Activated naive CD4-positive, alpha-beta T cell treated with anti-CD3 and anti-CD28 coated beads for 36 hours (primary cell): ENCODE measurements at places on chromosomes 16 and 17.
A peak's percentile ranks its signal among the peaks of the same experiment; 100 is the strongest.

DNA sequence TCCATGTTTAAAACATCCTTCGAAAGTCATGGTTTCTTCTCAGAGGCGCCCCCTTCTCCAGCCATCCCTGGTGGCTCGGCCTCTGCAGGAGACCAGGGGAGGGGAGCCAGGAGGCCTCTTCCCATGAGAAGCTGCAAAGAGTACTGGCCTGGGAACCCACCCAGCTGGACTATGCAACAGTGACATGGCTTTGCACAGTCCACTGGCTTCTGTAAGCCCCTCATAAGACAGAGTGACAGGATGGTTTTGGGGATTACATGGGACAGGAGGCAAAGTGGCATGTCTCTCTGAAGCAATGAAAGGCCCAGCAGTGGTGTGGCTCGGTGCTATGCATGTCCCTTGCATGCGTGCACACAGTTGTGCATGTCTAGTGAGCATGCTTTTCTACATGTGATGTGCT is 99.5 kb downstream of the C16orf78 start:
- DNase-seq, result no peak

GRCh38 chr16:10312784-10313724 is 72.8 kb upstream of the ATF7IP2 start:
- DNase-seq, result no peak

GRCh38 chr16:68069511-68070248 is 15.5 kb upstream of the NFATC3 start:
- peak; percentile 64 for DNase-seq

DNA sequence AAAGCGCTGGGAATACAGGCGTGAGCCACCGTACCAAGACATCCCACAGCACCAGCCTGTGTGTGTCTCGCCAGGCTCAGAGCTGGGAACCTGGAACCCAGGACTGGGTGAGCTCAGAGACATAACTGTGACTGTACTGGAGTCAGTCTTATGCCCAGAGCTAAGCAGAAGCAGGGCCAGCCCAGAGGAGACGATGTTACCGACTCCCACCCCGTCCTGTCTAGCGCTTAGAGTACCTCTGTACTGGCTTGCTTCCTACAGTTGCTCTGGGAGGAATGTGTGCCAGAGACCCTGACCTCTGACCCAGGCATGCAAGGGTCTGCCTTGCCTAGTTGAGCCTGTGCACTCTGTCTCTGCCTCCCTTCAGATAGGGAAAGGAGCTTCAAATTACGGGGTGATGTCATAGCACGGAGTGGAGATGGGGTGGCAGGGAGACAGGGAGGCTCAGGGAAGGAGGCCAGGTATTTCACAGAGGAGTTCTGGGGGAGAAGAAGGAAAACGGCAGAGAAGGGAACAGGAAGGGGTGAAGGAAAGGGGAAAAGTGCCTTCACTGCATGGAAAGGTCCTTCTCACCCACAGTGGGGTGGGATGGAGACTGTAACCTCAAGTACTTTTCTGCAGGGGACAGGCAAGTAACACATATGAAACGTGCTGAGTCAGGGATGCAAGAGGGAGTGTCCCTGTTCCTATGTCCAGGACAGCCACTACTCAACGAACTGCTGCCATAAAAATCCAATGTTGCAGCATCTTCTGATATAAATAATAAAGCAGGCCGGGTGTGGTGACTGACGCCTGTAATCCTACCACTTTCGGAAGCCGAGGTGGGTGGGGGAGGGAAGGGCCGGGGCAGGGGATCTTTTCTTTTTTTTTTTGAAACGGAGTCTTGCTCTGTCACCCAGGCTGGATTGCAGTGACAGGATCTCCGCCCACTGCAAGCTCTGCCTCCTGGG is 5.8 kb upstream of the ARMC5 start:
- DNase-seq, result no peak

DNA sequence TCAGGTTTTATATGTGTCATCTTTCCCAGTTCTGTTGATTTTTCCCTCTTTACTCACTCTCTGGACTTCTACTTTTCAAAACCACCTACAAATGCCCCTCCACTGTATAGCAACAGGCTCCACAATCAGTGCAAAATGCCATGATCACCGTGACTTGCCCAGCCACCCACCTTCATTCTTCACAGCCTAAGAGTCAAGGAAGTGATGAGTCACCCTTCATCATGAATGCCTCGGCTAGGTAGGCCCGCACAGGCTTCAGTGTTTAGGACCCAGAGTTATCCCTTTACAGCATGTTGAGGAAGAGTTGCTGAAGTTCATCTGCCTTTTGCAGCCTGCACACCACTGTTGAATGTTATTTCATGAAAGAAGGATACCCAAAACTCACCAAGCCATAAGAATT is 158.6 kb downstream of the PMP22 start:
- DNase-seq, result no peak

DNA sequence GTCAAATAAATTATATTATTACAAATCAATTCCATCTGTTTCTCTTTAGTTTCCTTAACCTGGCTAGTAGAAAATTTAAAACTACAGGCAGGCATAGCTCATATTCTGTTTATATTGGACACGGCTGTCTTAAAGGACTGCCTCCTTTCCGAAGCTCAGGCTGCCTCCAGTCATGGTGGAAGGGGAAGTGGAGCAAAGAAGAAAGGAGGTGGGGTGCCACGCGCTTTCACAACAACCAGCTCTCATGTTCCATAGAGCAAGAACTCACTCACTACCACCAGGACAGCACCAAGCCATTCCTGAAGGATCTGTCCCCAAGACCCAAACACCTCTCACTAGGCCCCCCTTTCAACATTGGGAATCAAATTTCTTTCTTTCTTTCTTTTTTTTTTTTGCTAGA is 149.3 kb upstream of the KCNJ18 start:
- no peak for DNase-seq

- no peak for DNase-seq
Observed at GRCh38 chr16:2915196-2915929, 3.6 kb downstream of the FLYWCH1 start.

GRCh38 chr17:9971991-9972390 is 66.9 kb upstream of the RCVRN start:
- DNase-seq, result no peak

DNA sequence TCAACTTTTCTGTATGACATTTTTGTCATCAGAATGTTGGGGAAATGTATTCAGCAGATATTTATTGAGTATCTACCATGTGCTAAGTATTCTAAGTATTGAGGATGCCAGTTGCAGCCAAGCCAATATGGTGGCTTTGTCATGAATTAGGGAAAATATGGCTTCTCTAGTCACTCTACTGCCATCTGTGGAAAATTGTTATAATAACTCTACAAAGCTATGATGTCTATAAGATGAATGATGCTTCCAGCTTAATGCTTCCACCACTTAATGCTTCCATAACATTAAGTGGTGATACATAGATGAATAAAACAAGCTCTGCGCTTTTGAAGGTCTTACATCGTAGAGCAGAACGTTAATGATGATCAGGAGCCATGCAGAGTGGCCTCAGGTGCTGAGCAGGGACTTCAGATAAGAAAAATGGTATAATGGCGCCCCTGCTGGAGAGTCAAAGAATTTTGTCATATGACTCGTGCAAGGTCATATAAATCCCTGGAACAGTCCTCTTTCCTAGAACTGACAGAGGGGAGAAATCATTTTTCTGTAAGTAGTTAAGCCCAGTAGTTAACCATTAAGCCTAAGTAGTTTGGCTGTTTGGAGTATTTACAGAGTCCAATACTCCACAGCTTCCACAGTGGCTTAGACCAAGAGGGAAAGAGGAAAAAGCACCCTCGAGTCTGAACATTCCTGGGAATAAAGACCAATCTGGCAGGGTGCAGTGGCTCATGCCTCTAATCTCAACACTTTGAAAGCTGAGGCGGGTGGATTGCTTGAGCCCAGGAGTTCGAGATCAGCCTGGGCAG is 2.7 kb upstream of the TMIGD1 start:
- peak; percentile 78 for DNase-seq

DNA sequence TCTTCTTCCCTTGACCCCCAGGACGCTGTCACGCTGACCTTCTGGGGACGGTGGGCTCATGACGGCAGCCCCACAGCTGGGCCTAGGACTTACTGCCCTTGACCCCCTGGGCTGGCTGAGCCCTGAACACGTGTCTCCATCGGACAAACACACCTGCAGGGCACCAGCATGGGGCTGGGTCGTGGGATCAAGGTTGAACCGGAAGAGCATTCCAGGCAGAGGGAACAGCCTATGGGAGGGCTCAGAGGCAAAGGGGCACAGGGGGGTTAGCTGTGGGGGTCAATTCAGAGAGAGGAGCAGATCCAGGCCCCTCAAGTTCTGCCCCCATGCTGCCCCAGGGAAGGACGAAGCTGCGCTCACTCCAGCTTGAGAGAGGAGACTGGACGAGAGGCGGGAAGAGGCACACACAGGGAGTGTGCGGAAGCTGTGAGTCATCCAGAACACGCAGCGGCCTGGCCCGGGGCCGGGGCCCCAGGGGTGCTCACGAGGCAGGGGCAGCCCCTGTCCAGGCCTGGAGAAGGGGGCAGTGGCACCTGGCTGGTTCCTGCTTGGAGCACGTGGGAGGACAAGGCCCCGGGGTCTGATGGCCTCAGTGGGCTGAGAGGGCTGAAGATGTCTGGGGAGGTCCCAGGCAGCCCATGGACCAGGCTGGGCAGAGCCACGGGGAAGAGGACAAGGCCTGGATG is 9.9 kb downstream of the SSTR5 start:
- no peak for DNase-seq

DNA sequence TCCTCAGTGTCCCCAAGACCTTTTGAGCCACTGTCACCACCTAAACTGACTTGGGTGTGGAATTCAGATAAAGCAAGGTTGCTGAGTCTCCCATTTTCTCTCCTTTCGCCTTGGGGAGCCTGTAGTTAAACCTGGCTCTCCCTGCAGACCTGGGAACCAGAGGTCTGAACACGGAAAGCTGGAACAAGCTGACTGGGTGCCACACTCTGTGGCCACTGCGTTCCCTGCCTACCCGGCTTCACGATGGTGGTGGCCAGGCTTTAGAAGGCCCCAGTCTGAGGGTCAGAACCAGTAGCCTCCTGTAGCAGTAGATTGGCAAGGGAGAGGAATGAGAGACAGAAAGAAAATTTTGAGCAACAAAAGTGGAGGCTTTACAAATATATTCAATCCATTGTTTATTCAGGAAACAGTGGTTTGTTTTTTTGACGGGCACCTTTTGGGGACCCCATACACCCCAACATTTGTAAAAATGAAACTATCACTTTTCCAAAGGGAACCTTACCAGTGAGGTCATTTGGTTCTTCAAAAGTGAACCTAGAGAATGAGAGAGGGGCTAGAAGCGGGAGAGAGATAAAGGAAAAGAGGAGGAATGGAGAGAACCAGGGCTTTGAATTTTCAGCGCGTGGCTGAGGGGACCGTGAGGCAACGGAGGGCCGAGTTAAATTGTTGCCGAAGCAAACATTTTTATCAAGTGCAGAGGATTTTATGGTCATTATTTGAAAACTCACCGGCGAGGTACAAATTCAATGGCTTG is 1.8 kb upstream of the HOXB8 start:
- no peak for DNase-seq

DNA sequence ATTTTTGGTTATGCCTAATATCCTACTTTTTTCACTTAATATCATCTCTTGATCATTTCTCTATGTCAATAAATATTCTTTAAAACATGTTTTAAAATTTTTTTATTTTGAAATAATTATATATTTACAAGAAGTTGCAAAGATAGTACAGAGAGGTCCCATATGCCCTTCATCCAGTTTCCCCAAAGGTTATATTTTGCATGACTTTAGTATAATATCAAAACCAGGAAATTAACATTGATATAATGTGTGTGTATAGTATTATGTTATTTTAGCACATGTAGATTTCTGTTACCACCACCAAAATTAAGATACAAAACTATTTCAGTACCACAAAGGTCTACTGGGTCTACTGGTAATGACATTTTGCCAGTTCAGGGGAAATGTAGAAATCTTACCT is 60.7 kb downstream of the EFCAB5 start:
- DNase-seq, result no peak

GRCh38 chr17:46783031-46783593 is 35.4 kb downstream of the WNT3 start:
- DNase-seq, result no peak

- no peak for DNase-seq
Observed at GRCh38 chr17:37737971-37738370, 6.9 kb downstream of the HNF1B start.

GRCh38 chr16:49615576-49615975 is 240.3 kb downstream of the ZNF423 start:
- DNase-seq, result no peak

DNA sequence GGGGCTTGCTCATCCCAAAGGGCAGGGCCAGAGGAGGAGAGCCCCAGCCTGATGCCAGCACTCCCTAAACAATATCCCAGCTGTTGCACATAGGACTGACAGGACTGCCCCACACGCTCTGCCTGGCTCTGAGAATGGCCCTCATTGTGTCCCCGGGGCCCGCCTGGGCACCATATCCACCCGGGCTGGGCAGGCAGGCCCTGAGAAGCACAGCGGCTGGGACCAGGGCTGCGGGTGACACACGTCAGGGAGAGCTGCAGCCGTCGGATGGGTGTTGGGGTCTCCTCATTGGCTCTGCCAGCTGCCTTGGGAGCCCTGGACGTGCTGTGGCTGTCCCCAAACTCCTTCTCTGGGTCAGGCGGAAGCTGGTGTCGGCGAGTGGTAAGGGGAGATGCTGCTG is 4.2 kb downstream of the BCAR1 start:
- DNase-seq, result no peak

DNA sequence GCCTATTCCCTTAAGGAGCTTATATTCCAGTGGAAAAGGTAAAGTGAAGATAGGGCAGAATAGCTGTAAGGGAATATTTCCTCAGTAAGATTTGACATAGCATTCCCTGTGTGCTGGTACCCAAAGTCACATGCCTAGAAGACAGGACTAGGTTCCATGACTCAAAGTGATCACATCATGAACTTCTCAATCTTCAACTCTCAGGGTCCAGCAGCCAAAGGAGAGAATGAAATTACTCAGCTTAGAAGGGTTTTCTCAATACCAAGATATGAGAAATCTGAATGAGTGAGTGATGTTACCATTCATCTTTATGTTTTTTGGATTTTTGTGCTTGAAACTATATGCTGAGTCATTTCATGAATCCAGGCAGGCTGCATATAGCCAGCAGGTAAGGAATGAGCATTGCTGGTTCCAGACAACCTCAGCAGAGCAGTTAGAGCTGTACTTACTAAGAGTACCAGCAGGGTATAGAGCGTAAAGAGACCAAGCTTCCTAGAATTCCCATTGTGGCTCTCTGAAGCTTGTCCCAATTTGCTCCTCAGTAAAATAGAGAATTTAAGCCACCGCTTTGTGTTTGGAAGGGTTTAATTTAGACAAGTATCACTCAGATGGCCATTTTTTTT is 91.1 kb downstream of the ANKFN1 start:
- no peak for DNase-seq
